Psoas muscle (tissue), 8 donors: ENCODE measurements at places on chromosomes 7 and 10.

DNA sequence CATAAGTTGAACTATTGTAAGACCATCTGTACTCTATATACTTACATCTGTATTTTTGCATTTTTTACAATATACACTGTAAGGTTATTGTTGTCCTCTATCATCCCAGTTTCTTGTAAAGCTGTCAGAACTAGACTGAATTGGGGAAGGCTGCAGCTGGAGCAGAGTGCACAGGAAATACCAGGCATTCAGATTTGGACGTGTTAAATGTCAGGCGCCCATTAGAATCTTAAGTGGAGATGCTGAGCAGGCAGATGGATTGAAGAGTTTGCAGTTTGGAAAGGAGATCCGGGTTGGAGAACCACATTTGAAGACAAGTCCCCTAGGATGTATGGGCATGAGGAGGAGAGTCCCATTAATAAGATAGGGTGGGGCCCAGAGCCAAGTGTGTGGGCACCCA, 40.4 kb downstream of the MTURN start:
- H3K4me3 ChIP-seq, result no peak overlapping the region
- peaks cover 86% of the 10 kb centered on the region for H3K4me1 ChIP-seq
- no peaks in the 10 kb centered on the region for H3K27me3 ChIP-seq
- no peaks in the 10 kb centered on the region for H3K36me3 ChIP-seq
- no peak for DNase-seq

DNA sequence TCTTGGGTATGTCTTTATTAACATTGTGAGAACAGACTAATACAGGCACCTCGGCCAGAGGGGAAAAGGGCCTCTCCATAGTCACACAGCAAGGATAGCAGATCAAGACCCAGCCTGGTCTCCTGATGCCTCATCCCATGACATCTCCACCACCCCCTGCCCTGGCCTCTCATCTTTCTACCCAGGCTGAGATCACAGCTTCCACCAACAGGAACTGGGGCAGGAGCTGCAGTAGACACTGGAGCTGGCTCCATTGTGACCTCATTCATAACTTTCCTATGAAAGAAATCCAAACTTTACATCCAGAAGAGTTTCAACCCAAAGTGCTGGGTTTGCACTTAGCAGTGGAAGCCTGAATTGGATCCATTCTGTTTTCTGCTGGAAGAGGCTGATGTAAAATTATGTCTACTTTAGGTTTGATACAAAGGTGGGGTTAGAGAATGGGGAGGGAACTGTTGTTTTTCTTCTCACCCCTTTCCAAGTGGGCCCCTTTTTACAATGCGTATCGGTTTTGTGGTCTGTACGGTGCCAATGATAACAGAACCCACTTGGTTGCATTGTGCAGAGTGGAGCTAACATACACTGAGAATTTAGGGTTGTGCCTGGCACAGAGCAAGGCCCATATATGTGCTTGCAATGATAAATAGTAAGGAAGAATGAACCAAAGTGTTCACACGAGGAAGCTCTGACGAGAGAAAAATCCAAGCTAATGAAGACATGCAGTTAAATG, 28.6 kb upstream of the INSIG1 start:
- H3K4me3 ChIP-seq, result no peak overlapping the region
- H3K27ac ChIP-seq, result no peak overlapping the region
- no peak for DNase-seq
- no peaks in the 10 kb centered on the region for H3K4me1 ChIP-seq
- no peaks in the 10 kb centered on the region for H3K27me3 ChIP-seq

DNA sequence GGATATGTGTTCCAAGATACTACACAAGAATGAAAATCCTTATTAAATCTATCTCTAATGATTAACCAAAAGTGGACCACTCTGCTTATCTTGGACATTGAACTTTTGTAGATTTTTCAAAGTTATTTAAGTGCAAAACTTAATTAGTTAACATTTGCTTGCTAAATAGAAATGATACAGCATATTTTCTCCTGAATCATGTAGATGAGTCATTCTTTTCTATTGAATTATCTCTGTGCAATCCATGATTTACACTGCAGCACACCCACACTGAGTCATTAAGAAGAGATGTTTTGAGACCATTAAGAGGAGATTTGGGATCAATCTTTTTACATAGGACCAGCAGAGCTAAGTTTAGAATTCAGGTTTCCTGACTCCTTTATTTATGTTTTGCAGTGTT, 6.6 kb upstream of the ABCC2 start:
- no peaks in the 10 kb centered on the region for H3K36me3 ChIP-seq
- no peak for DNase-seq
- H3K4me3 ChIP-seq, result no peak overlapping the region
- no peak overlapping the region for H3K27ac ChIP-seq

- DNase-seq, result no peak
- no peak overlapping the region for H3K27ac ChIP-seq
- H3K36me3 ChIP-seq, result no peaks in the 10 kb centered on the region
- no peaks in the 10 kb centered on the region for H3K4me1 ChIP-seq
- peaks cover 1% of the 10 kb centered on the region for H3K27me3 ChIP-seq
Measured at GRCh38 chr7:64879800-64880199, 23.3 kb upstream of the ZNF273 start.

GRCh38 chr7:2059964-2060700, 172.6 kb downstream of the MAD1L1 start:
- no peak overlapping the region for H3K4me3 ChIP-seq
- H3K4me1 ChIP-seq, result no peaks in the 10 kb centered on the region
- H3K27me3 ChIP-seq, result no peaks in the 10 kb centered on the region

DNA sequence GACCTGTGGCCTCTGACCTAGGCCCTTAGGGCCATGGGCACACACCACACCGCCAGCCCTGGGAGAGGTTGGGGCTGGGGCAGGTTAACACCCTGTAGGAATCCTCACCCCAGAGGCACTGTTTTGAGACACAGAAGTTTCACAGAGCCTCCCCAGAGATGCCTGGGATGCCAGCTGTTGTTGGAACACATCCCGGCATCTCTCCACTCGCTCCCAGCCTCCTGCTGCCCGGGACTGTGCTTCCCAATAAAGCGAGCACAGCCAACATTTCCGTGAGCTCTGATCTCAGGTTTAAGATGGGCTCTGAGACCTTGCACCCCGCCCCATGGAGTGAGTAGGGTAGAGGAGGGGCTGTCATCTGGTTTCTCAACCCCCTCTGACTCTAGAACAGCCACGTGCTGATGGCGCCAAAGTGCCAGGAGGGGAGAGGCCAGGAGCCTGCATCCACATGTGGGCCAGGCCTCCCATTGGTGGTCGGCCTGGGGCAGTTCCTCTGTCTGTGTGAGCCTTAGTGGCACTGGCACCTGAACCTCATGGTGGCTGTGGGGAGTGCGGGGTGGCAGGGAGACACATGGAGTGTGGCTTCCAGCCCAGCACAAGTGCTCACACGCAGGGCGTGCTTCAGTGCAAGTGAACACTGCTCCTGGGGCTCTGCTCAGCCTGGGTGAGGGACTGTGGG, 54.7 kb downstream of the RASGEF1A start:
- H3K36me3 ChIP-seq, result no peaks in the 10 kb centered on the region
- H3K27me3 ChIP-seq, result no peaks in the 10 kb centered on the region
- H3K4me1 ChIP-seq, result no peaks in the 10 kb centered on the region
- H3K4me3 ChIP-seq, result no peak overlapping the region

GRCh38 chr7:24422441-24423010, 138.5 kb downstream of the NPY start:
- H3K36me3 ChIP-seq, result no peaks in the 10 kb centered on the region
- H3K4me1 ChIP-seq, result no peaks in the 10 kb centered on the region
- H3K27me3 ChIP-seq, result no peaks in the 10 kb centered on the region
- H3K4me3 ChIP-seq, result no peak overlapping the region
